AG09309 (cell line): ENCODE measurements at places on chromosomes 5 and 9.

- no peak for DNase-seq
Observed at GRCh38 chr9:89878687-89879086, 273.9 kb downstream of the GADD45G start.

DNA sequence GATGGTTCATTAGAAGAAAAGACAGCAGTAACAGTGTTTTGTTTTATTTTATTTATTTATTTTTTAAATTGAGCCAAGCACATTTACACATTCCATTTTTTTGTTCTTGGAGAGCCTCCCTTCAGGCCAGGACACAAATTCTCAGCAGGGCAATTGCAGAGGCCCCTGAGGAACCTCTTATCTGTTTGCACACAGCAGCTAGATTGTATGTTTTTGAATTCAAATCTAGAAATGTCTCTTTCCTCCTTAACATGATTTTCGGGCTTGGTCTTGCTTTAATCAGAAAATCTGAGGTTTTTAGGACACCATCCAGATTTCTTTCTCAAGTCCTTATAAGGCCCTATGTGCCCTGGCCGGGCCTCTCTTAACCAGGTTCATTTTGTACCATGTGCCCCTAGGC, 76.0 kb downstream of the PRR16 start:
- no peak for DNase-seq

GRCh38 chr5:75529185-75529584, 17.5 kb downstream of the POLK start:
- DNase-seq = no peak

DNA sequence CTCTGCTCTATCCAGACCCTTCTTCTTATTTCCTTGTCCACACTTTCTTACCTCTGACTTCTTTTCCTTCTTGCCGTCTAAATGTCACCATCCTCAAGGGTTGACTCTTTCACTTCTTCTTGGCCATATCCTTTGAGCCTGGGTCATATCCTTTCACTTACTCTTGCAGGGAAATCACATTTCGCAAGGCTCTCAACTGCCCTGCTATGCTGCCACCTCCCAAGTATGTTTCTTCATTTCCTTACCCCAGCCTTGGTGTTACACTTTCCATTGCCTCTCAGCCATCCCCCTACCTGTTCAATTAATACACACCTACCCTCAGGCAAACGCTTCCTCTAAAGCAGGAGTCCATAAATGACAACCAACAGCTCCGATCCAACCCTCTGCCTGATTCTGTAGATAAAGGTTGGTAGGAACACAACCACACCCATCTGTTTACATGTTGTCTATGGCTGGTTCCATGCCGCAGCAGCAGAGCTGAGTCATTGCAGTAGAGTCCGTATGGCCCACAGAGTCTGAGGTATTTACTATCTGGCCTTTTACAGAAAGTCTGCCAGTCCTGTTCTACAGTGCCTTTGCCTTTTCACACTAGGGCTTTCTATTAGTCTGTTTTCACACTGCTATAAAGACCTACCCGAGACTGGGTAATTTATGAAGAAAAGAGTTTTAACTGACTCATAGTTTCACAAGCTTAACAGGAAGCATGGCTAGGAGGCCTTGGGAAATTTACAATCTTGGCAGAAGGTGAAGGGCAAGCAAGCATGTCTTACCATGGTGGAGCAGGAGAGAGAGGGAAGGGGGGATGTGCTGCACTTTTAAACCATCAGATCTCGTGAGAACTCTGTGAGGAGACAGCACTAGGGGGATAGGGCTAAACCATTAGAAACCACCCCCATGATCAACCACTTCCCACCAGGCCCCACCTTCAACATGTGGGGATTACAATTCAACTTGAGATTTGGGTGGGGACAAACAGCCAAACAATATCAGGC, 97.9 kb downstream of the SV2C start:
- no peak for DNase-seq

GRCh38 chr5:7980881-7981280, 111.9 kb downstream of the MTRR start:
- DNase-seq = no peak

DNA sequence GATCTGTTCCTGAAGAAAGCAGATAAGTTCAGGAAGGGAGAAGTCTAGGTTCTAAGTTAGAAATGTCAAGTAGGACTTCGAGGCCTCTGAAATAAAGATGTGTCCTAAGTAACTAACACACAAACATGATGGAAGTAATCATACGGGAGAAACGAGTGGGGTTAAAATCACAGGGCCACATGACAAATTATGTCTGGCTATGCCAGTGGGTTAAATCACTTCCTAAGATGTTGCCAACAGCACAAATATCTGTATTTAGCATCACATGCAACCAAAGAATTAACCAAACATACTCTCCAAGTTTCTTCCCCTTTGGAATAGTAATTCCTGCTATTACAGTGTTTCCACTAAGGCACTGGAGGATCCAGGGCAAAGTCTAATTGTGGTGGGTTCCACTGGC, 13.7 kb upstream of the ZSWIM6 start:
- DNase-seq = no peak

DNA sequence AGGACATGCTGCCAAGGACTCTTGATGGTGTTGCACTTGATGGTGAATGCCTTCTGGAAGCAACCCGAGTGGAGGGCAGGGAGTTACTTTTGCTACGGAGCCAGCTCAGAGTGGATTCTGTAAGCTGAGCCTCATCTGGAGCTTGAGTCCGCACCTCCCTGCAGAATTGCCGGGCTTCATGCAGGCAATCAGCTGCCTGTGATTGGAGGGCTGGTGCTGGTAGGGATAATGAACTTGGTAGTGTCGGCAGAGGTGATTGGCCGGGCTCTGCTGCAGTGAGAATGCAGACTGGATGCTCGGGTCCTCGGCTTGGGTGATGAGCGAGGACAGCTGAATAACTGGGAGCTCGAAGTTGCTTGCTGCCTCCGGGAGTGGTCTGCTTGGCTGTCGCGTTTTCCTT, 23.1 kb downstream of the SLC25A25 start:
- DNase-seq = peak; percentile 77

GRCh38 chr5:123868881-123869280, 356.9 kb downstream of the CSNK1G3 start:
- DNase-seq = no peak

- DNase-seq = peak; percentile 64
Observed at GRCh38 chr9:755454-756381, 85.8 kb upstream of the DMRT1 start.

GRCh38 chr5:95861221-95861863, 38.8 kb upstream of the GLRX start:
- peak; percentile 98 for DNase-seq

GRCh38 chr5:150649108-150650020, 8.9 kb downstream of the SYNPO start:
- DNase-seq = no peak

DNA sequence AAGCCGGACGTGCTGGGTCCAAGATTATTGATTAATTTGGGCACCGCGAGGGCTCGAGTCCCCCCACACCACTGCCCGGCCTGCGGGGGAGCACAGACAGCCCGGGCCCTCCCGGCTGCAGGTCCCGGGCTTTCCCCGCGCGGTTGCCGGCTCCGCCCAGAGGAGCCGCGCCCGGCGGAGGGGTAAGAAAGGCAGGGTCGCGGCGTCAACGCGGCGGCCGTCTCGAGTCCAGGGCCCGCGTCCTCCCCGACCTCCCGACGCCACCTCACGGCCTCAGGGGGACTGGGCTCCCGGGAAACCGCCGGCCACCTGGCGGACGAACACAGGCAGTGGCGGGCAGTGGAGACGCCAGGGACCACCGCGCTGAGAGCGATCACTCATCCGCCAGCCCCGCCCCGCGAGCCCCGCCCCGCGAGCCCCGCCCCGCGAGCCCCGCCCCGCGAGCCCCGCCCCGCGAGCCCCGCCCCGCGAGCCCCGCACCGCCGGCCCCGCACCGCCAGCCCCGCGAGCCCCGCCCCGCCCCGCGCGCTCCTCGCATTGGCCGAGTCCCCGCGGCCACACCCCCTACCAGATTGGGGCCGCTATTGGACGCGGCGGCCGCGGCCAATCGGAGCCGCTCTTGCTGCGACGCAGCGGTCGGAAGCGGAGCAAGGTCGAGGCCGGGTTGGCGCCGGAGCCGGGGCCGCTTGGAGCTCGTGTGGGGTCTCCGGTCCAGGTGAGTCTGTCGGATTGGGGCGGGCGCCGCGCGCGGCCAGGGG, at the start of gene MRPL41:
Gene MRPL41 (plus strand): TSS at position 616 of the 758 bp plus-strand sequence. CDS start 203 bp downstream, outside the sequence.
- DNase-seq = no peak

- no peak for DNase-seq
Observed at GRCh38 chr9:90141723-90142122, 500.9 kb downstream of the DIRAS2 start.

DNA sequence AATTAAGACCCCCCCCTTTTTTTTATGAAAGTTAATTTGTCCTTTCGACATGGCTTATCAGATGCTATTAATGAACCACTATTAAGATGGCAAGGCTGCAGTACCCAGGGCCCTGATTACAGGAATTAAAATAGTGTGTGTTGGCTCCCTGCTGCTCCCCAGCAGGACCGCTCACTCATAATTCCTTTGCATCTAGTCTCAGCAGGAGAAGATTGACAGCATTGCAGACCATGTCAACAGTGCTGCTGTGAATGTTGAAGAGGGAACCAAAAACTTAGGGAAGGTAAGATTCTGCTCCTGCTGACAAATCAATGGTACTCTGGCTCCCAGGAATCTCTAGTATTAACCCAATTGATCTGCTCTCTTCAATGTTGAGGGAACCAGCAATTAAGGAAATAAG, 61.0 kb downstream of the STX17 start:
- no peak for DNase-seq

- no peak for DNase-seq
Observed at GRCh38 chr5:120690621-120691407, 226.7 kb downstream of the PRR16 start.

DNA sequence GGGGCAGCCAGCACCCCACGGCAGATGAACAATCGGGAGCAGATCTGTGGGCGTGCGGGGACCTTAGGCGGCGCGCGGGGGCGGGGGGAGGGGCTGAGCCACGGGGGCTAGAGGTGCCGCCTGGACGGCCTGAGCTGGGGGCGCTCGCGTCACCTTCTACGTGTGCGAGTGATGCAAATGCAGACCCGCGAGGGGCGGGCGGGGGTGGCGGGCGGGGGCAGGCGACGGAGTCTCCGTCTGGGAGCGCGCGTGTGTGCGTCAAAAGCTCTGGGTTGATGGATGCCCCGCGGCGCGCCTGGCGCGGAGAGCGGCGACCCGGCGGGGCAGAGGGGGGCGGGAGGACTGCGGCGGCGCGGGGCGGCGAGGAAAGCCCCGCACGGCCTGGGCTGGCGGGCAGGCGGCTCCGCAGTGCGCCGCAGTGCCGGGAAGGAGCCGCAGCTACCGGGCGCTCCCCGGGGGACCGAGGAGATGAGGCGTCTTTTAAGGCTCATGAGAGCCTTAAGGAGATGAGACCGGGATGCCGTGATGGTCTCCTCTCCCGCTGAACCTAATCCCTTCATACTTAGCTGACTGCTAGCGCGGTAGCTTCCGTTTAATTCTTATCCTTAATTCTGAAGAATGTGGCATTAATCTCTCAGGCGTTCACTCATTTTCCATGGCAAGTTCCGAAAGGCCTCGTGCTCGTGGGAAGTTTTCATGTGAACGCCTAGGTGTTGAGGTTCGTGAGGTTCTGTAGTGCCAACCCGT, 1.5 kb downstream of the SV2C start:
- no peak for DNase-seq

- DNase-seq = no peak
Observed at GRCh38 chr5:67725604-67726003, 490.0 kb upstream of the PIK3R1 start.

DNA sequence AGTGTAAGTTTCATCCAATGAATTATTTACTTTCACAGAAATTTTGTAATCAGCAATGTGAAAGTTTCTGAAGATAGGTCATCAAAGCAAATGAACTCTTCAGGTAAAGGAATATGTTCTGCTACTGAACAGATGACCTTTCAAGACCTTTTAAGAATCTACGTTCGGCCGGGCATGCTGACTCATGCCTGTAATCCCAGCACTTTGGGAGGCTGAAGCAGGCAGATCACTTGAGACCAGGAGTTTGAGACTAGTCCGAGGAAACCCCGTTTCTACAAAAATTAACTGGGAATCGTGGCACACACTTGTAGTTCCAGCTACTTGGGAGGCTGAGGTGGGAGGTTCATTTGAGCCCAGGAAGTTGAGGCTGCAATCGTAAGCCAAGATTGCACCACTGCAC, 578.4 kb upstream of the COX7C start:
- DNase-seq = no peak

- DNase-seq = no peak
Observed at GRCh38 chr5:174522480-174523260, 201.7 kb upstream of the MSX2 start.

DNA sequence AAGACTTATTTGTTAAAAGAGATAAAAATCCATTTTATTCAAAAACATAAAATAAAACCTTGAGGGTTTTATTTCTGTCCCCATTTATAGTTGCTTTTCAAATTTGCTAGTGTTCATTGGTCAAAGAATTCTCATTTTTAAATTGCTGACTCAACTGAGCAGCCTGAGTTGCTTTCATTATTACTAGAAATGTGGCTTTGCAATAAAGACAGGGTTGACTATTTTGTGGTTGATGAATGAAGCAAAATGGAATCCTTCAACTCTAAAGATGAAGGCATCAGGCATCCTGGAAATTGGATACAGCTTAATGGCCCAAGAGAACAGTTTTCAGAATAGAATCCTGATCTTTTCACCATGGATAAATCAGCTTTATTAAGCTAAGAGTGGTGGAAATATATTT, 23.9 kb upstream of the PPP3R2 start:
- DNase-seq = no peak

- DNase-seq = no peak
Observed at GRCh38 chr9:37405350-37405749, 17.1 kb upstream of the GRHPR start.

DNA sequence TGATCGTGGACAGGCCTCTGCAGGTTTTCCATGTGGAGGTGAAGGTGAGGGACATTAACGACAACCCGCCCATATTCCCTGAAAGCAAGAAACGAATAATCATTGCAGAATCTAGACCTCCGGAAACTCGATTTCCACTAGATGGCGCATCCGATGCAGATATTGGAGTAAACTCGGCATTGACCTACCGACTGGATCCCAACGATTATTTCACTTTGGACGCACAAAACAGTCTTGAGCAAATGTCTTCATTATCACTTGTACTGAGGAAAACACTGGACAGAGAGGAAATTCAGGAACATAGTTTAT, 621 bp downstream of the PCDHA13 start:
- no peak for DNase-seq

- no peak for DNase-seq
Observed at GRCh38 chr5:106459541-106459940, 1211.2 kb downstream of the EFNA5 start.

DNA sequence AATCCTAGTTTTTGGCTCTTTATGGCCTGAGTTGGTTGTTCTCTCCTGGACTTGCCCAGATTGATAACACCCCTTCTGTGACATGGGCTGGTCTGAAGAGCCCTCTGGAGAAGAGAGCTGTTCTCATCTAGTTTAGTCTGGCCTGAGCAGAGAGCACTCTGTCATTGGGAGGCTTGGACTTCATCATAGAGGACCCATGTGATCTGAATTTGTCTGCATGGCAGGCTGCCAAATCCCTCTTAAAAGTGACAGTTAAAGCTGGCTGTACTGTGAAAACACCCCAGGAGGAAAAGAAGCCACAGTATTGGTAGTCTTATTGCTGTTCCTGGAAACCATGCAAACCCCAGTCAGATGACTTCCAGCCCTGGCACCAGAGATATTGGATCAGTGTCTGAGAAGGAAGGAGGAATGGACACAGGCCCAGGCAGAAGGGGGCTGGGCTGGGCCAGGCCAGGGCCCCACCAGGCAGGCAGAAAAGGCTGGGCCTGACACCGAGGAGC, 3.7 kb upstream of the WDR31 start:
- peak; percentile 7 for DNase-seq
